ENCODE measurements at places on chromosomes 13 and 19. TPM values are rescaled to one million over a fixed set of nuclear protein-coding genes. Genes with fewer than 3 reads are reported as not detected.

DNA sequence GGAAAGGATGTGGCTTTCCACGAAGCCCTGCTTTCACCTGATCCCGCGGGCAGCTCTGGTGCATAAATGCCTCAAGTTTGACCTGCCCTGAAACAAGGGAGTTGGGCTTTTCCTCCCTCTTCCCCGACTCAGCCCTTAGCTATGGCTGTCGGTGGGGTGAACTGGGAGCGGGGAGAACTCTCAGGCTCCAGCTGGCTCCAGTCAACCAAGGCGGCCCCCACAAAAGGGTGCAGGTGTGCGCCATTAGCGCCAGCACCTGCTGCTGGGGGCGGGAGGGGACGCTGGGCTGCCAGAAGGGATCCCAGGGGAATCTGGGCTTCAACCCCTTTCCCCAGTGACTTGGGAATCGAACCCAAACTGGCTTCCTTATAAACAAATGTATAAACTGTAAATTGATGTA lies 7.1 kb upstream of the DHRS12 start:
- no peak for DNase-seq

DNA sequence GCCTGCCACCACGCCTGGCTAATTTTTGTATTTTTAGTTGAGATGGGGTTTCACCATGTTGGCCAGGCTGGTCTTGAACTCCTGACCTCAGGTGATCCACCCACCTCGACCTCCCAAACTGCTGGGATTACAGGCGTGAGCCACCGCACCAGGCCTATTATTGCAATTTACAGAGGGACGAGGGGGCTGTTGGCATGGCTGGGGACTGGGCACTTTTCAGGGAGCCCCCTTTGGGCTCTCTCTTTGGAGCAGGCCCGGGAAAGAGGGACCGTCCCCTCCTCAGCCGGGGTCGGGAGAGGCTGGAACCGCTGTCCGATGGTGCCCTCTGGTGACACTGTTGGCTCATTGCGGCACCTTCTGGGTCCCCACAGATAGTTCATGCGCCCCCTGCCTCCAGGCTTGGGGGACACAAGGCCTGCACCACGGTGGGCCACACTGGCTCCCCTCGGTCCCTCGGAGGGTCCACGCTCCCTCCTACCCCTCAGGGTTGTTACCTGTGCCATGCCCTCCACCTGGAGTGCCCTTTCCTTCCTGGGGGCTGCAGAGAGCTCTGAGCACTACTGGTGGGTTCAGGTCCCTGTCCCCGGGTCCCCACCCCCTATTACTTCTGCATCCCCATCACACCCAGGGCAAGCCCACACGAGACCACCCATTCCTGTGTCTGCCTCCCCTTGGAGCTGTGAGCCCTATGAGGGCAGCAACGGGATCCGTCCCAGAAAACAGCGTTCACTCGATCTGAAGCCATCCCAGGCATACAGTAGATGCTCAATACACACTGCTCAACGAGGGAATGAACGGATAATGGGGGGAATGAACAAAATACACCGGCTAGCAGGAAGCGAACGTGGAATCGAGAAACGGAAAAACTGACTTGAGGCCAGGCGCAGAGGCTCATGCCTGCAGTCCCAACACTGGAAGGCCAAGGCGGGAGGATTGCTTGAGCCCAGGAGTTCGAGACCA lies 12.5 kb downstream of the FEM1A start:
- DNase-seq = no peak

DNA sequence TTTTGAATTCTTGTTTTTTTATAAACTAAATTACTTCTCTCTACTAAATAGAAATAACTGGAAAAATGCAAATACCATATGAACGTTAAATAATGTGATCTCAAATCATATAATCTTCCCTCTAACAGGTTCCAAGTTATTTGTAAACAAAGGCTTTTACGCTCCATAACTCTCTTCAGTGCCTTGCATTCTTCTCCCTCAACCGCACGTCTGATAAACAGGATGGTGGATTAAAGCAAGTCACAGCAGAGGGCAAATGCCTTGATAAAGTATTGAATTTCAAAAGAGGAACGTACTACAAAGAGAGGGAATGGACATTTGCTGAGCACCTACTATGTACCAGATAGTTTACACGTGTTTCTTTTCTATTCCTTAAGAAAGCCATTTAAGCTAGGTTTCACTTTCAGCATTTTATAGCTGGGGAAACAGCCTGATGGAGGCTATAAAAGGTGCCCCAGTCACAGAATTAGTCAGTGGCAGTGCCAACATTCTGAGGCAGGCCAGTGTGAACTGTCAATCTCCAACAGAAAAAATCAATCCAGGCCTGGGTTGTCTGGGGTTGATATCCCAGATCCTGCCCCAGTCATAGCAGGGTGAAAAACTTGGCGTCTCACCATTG lies 15.8 kb downstream of the MRPS31 start:
- no peak for DNase-seq

DNA sequence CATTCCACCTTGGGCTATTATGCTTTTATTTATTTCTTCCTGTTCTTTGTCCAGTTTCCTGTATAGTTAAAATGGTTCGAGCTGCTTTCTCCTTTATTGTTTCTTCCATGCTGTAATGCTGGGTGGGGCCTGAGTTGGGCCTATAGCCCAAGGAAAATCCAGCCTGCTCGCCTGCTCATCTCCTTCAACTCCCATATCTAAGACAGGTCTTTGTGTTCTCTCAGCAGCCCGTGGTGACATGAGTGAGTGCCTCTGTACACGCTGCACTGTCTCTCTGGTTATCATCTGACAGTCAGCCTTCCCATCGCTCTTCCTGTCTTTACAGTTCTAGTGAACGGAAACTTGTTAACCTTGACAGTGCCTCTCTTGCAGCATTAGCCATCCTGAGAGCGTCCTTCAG lies 221.9 kb upstream of the SLC10A2 start:
- DNase-seq = no peak

DNA sequence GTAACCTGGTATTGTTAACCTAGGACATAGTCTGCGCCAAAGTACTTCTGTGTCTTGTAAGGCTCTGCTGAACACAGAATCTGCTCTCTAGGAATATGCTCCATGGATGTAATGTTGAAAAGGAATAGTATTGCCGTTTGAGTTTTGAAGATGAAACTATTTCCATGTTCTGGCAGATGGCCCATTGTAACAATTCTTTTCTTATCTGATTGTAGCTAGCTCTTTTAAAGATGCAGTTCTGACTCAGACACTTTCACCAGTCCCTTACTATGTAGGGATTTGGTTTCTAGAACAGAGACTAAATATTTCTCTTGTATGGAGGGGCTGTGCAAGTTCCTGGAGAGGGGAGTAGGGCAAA lies 185.6 kb downstream of the MTUS2 start:
- no peak for DNase-seq

PNPLA6 gene
- 92.4 TPM for total RNA-seq

DNA sequence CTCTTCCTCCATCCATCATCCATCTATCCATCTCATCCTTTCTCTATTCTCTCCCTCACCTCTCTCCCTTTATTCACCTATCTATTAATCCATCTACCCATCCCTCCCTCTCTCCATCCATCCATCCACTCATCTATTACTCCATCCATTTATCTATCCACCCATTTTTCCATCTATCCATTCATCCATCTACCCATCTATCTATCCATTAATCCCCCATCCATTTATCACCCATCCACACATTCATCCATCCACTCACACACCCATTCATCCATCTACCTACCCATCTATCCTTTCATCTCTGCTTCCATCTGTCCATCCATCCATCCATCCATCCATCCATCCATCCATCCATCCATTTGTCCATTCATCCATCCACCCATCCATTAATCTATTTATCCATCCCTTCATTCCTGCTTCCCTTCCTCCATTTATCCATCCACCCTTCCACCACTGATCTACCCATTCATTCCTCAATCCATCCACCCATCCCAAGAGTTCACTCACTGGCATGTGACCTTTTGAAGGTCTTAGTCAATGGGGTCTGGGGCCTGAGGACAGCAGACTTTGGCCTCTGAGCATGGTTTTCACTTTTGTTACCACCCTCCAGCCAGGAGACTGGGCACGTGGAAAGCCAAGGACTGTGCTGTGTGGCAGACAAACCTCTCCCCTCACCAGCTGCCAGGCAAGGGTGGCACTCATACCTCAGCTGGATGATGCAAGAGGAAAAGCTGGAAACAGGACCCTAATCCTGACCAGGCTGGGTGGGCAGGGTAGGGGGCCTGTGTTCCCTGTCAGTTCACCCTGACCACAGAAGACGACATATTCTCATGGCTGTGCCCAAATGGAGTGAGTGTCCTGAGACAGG lies 126.7 kb downstream of the URI1 start:
- DNase-seq = no peak

DNA sequence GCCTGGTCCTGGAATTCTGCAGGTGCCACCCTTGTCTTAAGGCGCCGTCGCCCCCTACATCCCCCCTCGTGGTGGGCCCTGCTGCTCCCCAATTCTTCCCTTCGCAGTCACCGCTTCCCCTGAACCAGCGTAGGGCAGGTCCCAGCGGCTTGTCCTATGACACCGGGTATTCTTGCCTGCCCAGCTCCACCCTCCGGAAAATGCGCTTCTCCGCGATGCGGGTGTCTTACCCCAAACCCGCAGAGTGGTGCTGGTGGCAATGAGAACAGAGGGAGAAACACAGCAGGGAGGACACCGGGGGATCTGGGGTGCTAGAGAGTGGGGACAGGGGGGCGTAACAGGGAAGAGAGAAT lies 9.0 kb downstream of the ZNF808 start:
- no peak for DNase-seq

- DNase-seq = no peak
Measured at GRCh38 chr19:1411255-1412191, 4.1 kb downstream of the DAZAP1 start.

DNA sequence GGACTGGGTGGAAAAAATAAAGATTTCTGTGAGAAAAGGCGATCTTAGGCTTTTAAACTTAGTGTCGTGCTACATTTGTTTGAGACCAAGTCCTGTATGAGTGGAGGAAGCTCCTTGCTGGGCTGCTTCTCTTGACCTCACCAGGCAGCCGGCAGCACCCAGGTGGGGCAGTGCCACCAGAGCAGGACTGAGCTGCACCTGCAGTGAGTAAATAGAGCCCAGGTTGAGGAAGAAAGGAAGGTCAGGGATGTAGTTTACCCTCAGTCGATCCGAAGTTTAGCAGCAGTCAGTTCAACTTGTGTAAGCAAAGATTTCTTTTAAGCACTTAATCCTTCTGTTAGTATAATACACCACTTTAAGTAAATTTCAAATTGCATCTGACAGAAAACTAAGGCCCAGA lies 13.6 kb downstream of the HNRNPM start:
- no peak for DNase-seq

GRCh38 chr13:23778879-23779278 lies 110.3 kb downstream of the MIPEP start:
- no peak for DNase-seq

GRCh38 chr13:90105849-90106496 lies 1241.5 kb upstream of the MIR17HG start:
- no peak for DNase-seq

- DNase-seq = no peak
Measured at GRCh38 chr13:81388400-81388799, 1047.5 kb upstream of the SPRY2 start.

- no peak for DNase-seq
Measured at GRCh38 chr13:49980266-49980665, 16.6 kb upstream of the TRIM13 start.

GRCh38 chr19:35115177-35115951 lies at the start of gene FXYD3:
Gene FXYD3, plus strand, starts transcription at chr19:35115823. Its CDS starts 3,554 bp downstream, at chr19:35119377.
- DNase-seq = no peak

GRCh38 chr13:25494698-25495411 lies 123.1 kb downstream of the ATP8A2 start:
- no peak for DNase-seq

DNA sequence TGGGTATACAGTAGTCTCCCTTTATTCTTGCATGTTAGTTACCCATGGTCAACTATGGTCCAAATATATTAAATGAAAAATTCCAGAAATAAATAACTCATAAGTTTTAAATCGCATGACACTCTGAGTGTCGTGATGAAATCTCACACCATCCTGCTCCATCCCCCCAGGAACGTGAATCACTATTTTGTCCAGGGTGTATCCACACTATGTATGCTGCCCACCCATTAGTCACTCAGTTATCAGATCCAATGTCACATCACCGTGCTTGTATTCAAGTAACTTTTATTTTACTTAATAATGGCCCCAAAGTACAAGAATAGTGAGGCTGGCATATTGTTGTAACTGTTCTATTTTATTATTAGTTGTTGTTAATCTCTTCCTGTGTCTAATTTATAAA lies 115.8 kb upstream of the SERP2 start:
- no peak for DNase-seq

DNA sequence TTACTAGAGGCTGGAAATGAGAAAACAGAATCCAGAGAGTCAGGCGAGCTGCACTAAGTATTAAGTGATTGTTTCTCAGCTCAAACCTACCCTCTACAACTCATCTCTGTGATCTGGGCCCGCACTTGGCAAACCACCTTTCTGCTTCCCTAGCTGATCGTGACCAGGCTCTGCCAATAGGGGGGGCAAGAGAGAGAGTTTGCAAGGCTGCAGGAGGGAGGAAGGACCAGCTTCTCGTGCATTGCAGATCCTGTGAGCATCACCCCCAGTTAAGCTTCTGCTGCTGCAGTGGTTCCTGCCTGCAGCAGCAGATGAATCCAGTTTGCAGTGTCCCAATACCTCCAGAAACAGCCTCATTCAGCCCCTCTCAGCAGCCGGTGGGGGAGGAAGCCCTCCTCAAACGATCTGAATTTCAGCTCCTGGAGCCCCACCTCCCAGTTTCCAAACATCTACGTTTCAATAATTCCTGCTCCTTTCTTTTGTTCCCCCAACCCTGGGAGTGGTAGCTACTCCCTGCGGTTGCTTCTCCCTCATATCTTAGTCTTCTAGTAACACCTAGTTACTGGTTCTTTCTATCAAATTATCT lies 20.0 kb downstream of the XRCC1 start:
- DNase-seq = no peak

DNA sequence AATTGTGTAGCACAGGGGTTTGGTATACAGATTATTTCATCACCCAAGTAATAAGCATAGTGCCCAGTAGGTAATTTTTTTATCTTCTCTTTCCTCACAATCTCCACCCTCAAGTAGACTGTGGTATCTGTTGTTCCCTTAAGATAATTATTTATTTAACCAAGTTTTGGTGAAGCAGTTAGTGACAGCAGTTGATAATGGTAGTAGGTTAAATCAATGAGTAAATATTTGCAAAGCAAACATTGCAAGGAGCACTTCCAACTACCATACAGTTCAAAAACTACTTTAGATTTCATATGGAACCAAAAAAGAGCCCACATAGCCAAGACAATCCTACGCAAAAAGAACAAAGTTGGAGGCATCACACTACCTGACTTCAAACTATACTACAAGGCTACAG lies 291.8 kb downstream of the KCTD12 start:
- no peak for DNase-seq
